Esophagus muscularis mucosa (tissue), 4 donors: ENCODE measurements at places on chromosomes 6 and 20. TPM values are rescaled to one million over a fixed set of nuclear protein-coding genes. Genes with fewer than 3 reads are reported as not detected.

DNA sequence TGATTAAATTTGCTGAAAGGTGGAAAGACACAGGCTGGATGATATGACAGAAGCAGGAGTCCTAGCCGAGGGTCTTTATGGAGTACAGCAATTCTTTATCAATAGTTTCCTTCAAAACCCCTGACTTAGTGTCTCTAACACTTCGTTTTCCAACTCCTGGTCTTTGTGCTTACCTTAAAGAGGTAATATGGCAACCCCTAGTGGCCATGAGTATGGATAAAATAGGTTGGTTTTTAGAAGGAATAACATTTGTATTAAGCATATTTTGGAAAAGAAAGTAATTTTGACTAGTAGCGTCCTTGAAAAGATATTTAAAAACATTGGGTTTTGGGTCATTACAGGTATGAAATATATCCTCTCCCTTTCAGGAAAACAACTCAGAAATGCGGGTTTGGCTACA, 51.9 kb downstream of the VGLL2 start:
- DNase-seq = no peak

- DNase-seq = no peak
Observed at GRCh38 chr6:123215211-123215610, 219.2 kb downstream of the CLVS2 start.

GRCh38 chr6:119368921-119369320, 19.4 kb upstream of the MAN1A1 start:
- DNase-seq = no peak

DNA sequence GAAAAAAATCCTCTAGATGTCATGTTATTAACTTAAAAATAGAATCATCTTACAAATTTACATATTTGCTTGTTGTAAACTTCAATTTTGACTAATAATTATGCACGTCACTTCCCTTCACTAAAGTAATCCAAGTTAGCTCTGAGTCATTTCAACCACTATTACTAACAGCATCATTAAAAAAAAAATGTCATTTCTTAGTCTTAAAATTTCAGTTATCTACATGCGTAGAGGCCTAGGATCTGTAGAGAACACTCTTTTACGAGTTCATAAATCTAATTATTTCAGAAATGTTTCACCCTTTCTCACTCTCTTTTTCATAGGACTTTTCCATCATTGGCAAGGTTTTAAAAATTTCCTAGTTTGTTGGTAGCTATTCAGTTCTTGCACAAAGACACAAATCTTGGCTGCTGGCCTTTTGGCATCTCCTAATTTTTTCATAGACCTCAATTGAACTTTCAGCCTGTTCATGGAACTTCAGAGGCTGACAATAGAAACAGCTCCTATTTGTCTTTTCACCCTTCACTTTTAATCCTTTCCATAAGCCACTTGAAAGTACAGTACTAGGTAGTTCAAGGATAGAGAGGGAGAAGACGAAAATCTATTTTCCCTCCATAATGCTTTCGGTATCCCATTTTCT, 61.5 kb downstream of the OGFRL1 start:
- DNase-seq = no peak

DNA sequence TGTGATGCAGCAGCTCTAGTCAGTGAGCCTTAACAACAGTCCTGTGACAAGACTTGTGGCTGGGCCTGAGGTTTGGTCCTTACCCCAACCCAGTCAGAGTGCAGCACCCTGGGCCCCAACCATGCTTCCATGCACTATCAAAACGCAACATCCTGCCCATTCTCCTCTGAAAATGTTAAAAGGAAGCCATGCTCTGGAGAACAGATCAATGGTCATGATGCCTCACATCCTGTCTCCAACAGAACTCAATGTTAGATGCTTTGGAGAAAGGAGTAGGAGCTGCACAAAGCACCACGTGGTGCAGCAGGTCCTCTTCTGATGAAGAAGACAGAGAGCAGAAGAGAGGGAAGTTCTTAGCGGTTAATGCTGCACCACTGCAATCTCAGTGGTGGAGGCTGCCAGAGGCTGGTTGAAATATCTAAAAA, 41.9 kb downstream of the TRAM2 start:
- DNase-seq = no peak

DNA sequence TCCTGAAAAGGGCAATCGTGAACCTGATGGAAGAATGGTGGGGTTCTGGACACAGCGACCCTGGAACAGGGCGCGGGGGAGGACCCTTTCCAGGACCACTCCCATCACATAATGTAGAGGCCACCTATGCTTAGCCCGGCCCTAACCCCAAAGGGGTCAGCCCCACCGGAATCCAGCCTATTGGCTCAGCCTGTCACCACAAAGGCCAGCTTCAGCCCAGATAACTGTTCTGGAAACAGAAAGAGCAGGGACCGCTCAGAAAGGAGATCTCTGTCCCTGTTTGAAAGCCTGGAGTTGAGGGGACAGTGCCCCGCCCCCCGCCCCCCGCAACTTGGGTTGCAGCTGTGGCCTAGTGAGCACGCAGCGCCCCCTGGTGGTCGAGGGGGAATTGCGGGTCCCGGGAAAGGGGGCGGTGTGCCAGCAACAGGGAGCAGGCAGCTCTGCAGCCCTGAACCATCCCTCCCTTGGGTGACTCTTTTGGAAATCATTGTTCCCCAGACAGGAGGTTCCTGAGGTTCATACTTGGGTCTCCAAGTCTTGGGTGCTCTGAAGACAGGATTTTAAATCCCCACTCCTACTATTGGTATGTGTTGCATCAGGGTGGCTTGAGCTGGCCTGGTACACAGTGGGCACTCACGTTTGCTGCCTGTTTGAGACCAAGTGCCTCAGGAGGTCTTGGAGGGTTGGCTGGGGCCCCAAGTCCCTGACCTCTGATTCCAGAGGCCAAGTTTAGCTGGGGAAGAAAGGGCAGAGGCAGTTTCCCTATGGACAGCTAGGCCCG, 1.5 kb downstream of the SIGLEC1 start:
- peak; percentile 95 for DNase-seq

GRCh38 chr6:149499066-149499465, 14.3 kb upstream of the ZC3H12D start:
- DNase-seq = no peak

RBPJL gene
- total RNA-seq = not detected

DNA sequence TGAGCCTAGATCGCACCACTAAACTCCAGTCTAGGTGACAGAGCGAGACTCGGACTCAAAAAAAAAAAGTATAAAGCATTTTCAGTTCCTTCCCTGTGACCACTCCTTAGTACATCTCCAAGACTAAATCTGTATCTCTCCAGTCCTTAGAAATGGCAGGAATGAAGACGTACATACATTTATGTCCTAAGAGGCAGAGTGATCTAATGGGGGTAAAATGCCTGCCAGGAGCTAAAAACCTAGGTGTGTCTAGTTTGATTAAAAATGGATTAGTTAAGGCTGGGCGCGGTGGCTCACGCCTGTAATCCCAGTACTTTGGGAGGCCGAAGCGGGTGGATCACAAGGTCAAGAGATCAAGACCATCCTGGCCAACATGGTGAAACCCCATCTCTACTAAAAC, 70.4 kb downstream of the ALDH5A1 start:
- no peak for DNase-seq

GRCh38 chr6:18203786-18204185, 48.6 kb downstream of the KDM1B start:
- no peak for DNase-seq

- no peak for DNase-seq
Observed at GRCh38 chr6:5087389-5087788, 2.2 kb downstream of the PPP1R3G start.
